A549 treated with ZK216348 at 1 μM for 4 hours (cell line): ENCODE measurements at places on chromosomes 2 and 18. TPM values are rescaled to one million over a fixed set of nuclear protein-coding genes. Genes with fewer than 3 reads are reported as not detected.

Gene EFR3B
- total RNA-seq = 11.1 to 14.8 TPM (median 12.7 TPM) in 5 replicates

Gene OR6B2
- not detected in 5 replicates for total RNA-seq

Gene GPR155
- total RNA-seq = 0.09 to 1.1 TPM (median 0.39 TPM) in 5 replicates

Gene IL1RL2
- not detected in 5 replicates for total RNA-seq

Gene ASAP2
- total RNA-seq = 28.4 to 49.8 TPM (median 41.9 TPM) in 5 replicates
